ENCODE measurements at places on chromosomes 2 and 18.

DNA sequence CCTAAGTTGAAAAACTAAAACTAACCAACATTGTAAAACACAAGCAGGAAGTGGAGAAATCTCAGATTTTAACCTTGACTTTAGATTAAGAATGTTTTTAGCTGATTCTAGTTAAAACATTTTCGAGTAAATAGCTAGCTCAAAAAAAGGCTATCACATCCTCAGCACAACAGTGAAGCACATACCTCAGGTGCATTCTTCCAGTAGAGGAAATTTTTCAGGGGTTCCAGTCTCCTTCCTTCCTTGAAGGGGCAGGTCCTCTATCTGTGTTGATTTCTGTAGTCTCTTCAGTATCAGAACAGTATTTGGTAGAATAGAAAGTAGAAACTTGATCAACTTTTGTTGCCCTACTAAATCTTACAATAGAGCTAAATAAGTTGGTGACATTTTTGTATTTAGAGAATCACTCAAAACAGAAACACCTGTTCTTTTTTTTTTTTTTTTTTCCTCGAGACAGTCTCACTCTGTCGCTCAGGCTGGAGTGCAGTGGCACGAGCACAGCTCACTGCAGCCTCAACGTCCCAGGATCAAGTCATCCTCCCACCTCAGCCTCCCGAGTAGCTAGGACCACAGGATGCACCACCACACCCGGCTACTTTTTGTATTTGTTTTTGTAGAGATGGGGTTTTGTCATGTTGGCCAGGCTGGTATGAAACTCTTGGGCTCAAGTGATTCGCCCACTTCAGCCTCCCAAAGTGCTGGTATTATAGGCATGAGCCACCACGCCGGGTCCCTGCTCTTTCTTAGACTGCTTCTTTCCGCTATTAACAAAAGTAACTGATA lies 6.9 kb upstream of the GPR155 start:
- no peak for DNase-seq

GRCh38 chr2:37085731-37086147 lies 1.4 kb downstream of the GPATCH11 start:
- peak; percentile 55 for DNase-seq

- DNase-seq, result no peak
These were observed 61.0 kb downstream of the EIPR1 start for GRCh38 chr2:3316456-3317276.

GRCh38 chr2:239132156-239132709 lies 268.6 kb downstream of the HDAC4 start:
- DNase-seq, result no peak

DNA sequence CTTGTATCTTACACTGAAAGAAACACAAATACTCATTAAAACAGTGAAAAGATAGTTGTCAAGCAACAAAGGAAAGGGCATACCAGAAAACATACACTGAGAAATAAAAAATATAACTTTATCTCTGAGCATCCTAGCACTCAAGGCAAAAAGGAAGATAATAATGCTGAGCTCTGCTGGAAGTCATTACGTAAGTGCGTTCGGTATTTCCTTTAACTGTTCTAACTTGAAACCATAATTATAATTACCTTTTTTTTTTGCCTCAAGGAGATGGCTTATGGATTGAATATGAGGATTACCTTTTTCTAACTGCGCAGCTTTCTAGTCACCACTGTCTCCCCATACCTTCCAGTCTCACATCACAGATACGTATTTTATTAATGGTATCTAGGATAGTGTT lies 308.1 kb downstream of the GBX2 start:
- DNase-seq, result no peak

DNA sequence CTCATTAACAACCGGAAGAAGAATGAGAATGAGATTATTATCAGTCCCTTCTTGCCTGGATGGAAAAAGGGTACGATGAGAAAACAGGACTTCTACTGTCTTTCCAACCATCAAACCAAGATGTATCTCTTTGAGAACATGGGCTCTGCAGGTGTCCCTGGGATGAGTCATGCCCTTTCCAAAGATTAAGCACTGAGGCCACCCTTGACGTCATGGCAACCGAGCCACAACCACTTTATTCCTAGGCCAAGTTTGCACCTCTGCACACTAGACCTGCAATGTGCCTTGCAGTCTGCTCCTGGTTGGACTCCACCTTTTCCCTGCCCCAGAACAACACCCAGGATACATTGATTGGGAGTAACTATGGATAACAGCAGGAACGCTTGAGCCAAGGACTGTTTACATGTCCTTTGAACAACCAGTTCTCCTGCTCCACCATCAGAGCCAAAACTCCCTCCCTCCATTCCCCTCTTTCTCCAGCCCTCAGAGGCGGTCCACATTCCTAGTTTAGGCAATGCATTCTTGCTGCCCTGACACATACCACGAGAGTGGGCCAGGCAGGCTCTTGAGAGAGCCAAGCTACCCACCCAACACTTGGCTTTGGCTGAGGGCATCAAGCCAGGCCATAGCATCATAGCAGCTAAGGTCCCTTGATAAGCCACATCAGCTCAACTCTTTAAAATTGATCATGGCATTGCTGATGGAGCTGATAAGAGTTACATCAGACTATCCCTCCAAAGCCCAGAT lies 310.7 kb downstream of the TNS1 start:
- no peak for DNase-seq

- no peak for DNase-seq
These were observed 21.2 kb downstream of the MPHOSPH10 start for GRCh38 chr2:71151620-71152019.

- peak; percentile 34 for DNase-seq
These were observed 42.9 kb downstream of the SRBD1 start for GRCh38 chr2:45567974-45568789.

DNA sequence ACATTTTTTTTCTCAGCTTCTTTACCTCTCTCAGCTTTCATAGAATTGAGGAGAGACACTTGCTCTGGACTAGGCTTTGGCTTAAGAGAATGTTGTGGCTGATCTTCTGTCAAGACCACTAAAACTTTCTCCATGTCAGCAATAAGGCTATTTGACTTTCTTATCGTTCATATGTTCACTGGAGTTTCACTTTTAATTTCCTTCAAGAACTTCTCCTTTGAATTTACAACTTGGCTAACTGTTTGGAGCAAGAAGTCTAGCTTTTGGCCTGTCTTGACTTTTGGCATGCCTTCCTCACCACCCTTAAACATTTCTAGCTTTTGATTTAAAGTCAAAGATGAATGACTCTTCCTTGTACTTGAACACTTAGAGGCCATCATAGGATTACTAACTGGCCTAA lies 104.4 kb upstream of the SLC39A10 start:
- no peak for DNase-seq

- no peak for DNase-seq
These were observed 529.2 kb upstream of the KLHL29 start for GRCh38 chr2:22855761-22856184.

DNA sequence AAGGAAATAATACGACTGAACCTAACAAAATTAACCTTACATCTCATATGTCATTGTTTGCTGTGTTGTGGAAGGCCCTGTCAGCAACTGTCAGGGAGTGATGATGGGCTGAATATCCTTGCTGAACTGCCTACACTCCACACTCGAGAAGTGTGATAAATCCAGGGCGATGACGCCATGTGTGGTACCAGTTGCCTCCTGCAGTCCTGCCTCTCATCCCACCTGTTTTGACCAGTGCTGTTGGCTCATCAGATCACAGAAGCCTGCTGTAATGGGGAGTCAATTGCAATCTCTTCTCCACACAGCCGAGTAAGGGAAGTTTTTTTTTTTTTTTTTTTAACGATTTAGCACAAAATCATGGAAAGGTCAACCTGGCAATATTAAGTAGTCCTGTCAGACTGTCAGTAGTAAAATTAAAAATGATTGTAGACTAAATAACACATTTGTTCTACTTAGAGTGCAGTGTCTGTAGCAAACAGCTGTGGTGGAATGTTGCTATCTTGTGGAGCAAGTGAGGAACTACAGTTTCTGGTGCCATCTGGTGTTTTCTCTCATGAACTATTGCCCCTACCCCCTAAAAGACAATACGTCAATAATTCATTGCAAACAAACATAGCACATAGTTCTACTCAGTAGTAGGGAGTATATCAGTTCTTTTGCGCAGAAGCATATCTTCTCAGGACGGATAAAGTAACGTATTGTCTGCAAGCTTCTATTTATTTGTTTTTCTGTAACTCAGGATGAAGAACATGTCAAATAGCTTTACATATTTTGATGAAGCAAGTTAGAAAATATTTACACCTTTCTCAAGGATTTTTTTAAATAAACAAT lies 347.6 kb downstream of the CTNNA2 start:
- peak; percentile 11 for DNase-seq

GRCh38 chr2:105537466-105537865 lies 138.6 kb upstream of the FHL2 start:
- DNase-seq, result no peak

DNA sequence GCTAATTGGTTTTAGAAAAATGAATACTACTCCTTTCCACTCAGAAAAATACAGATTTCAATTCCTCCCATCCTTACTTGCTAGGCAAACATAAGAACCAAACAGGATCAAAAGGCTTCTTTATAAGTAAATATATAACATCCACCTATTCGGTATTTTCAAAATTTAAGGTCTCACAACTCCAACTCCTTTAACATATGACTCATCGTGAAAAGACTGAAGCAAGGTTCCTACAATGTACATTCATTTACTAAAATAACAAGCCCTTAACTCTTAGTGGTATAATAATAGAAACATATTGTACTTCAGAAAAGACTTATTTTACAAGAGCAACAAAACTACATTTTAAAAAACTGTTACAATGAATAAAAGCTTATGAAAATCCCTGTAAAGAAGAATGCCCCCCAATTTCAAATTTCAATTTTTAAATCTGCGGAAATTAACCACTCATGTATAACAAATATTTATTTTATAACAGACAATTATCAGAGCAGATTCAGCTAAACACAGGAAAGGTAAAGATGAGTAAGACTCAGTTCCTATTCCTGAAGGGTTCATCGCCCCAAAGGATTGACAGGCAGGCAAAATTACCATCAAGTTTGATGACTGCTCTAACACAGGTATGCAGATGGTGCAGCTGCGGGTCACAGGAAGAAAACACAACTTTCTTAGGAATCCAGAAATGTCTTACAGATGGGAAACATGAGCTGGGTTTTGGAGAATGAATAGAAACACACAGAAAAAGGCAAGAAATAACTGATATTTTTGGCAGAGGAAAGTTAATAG lies 96.4 kb downstream of the COBLL1 start:
- DNase-seq, result no peak

DNA sequence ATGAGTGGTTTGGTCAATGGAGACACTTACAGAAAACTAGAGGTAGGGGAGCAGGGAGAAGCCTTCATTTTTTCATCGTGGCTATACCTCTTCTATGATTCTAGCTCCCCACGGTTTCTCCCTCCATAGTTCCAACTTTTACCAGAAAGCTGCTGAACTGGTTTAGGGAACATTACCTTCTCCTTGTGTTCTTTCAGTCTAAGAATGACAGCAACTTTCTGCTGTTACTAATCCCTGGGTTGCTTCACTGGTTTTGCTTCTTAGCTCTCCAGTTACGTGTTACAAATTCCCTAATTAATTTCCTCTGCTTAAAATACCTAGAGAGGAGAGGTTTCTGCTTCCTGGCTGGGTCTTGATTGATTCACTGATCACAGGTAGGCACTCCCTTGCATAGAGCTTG lies 499.9 kb downstream of the SLC4A3 start:
- no peak for DNase-seq

Data from K562 (cell line).